ENCODE measurements at places on chromosomes 2 and 18.

- DNase-seq, result no peak
Measured at GRCh38 chr2:163558251-163559021, 177.4 kb downstream of the FIGN start.

DNA sequence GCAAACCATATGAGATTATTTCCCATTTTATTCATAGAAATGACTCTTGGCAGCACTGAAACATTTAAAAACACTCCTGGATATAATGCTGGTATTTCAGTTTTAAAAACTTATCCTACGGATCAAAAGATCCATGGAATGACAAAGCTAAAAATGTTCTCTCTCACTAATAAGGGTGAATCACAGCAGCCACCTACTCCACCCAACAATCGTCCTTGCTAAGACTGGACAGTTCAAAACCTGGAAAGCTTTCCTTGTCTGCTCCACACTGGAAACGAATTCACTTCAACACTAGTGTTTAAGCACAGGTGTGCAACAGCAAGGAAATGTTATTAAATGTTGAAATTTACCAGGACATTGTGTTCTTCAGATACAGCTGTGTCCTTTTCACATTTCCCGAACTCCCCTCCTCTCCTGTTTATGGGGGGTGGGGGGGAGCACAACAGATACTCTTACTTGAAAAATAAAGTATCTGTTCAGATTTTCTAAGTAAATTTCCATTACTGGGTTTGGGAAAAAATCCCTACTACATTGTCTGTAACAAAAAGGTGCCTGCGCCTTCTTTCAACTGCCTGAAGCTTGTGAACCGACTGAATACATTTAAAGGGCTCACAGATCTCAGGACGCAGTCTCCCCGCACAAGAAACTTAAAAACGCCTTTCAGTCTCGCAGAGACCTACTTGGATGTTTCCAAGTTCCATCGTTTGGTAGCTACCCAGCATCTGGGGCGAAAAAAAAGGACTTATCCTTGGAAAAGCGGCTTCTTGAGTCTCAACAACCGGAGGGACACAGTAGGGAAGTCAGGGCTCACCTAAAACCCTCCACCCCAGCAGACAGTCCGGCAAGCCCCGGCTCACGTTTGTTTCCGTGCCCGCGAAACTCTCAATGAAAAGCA is 1.3 kb downstream of the YWHAQ start:
- DNase-seq, result no peak

- DNase-seq, result no peak
Measured at GRCh38 chr18:78860117-78860516, 119.5 kb upstream of the SALL3 start.

- DNase-seq, result no peak
Measured at GRCh38 chr2:231342061-231342711, 53.3 kb upstream of the B3GNT7 start.

DNA sequence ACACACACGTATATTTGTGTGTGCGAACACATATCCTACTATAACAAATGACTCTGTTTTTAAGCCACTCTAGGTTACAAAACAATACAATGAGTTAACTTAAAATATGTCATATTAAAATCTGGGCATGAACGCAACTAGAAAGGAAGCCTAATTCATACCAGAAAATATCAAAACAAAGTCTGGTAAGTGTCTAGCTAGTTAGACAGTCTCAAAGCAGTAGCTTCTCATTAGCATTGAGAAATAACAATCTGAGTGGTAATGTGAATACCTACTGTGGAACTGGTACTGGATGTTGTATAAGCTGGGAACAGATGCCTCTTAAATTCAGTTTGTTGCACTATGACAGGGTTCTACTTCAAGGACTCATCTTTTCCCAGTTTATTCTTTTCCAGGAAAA is 32.5 kb upstream of the WIPF1 start:
- no peak for DNase-seq

DNA sequence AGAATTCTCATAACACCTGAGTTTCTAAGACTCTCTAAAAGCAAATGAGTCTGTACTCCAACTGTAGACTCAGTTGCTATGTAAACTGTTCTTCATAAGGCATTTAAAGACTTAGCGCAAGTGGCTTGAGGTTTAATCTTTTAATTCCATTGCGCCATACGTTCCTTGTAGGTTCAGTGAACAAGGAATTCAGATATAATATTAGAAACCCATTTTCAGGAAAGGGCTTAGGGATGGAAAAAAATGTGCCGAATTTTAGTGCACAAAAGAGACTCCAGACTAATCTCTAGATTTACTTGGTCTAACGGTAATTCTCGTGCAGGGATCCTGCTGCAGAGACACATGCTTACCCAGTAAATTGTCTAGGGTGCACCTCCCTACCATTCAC is 268.9 kb upstream of the TANK start:
- DNase-seq, result no peak

DNA sequence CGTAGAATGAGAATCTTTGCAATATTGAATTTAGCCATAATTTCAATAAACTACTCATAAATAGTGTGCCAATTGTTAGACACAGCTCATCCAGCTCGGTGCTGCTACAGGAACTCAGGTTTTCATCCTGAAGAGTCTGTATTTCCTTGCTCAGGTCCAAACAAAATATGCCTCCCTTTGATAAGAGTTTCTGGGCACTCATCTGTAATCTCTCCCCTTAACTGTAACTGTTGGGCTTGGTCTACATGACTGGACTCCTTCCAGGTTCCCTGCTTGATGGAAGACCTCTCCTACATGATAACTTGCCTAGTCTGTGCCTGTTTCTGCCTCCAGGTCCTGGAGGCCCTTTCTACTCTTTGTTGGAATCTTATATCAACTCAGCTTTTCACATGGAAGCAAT is 57.9 kb downstream of the GCA start:
- no peak for DNase-seq

- no peak for DNase-seq
Measured at GRCh38 chr18:44036501-44036900, 644.2 kb upstream of the SETBP1 start.

- DNase-seq, result no peak
Measured at GRCh38 chr2:230447455-230448451, 31.8 kb downstream of the SP100 start.

GRCh38 chr2:152600697-152601096 is 116.6 kb downstream of the PRPF40A start:
- no peak for DNase-seq

- DNase-seq, result no peak
Measured at GRCh38 chr18:34840256-34840826, 130.2 kb downstream of the DTNA start.

GRCh38 chr2:43130548-43130875 is 95.9 kb downstream of the ZFP36L2 start:
- no peak for DNase-seq

- DNase-seq, result no peak
Measured at GRCh38 chr2:100976645-100977391, 25.3 kb upstream of the RPL31 start.

DNA sequence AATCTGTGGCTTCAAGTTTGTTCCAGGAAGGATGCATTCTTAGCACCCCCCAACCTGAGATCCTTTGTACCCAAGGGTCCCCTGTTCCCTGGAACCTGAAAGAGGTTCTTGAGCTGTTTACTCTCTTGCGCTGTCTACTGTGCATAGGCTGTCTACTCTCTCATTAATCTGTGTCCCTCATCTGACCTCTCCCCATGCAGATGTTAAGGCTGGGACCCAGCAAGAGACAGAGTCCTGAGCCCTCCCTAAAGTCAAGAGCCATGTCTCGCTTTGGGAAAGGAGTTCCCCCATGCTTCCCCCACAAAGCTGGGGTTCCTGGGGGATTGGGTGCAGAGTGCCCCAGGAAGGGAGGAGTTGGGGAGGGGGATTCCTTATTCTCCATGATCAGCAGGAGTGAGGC is 312.9 kb downstream of the CYP26B1 start:
- DNase-seq, result no peak

DNA sequence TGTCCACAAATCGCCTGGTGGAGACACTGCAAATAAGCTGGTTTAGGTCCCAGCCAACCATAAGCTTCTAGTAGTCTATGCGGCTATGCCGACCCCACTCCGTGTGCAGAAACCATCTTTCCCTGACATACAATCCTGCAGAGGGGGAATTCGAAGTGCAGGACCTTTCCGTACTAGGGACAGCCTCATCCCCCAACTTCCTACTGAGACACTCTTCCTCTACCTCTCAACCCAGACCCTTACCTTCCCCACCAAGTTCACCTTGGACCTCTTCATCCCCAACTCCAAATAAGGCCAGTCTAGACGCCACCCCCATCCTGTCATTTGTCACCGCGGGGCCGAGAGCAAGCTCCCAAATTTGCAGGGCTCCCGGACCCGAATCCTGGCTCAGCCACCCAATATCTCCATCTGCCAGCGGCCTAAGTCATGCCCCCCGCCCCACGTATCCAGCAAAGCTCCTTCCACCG is 496 bp downstream of the SUCLG1 start:
- peak; percentile 24 for DNase-seq

DNA sequence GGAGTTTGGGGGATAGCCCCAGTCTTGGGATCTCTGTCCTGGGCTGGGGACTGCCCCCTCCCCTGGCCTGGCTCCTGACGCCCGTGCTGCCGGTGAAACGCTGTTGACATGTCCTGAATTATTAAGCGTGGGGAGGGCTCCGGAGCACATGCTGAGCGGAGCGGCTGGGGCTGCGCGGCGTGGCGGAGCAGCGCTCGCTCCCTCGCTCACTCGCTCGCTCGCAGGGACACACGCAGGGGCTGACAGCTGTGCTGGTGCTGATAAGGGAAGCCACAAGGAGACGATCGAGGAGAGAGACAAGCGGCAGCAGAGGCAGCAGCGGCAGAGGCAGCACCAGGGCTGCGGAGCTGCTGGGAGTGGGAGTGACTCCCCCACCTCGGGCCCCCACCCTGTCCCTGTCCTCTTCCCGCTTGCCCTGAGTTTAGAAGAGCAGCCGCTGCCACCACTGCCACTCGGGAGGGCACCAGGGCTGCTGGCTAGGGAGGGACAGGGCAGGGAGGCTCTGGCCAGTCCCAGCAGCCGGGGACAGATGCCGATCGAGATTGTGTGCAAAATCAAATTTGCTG is at the start of gene ASIC4:
Gene ASIC4, plus strand, starts transcription at position 287 of the 566 bp plus-strand sequence. Its CDS starts 243 bp downstream, at position 530.
- DNase-seq, result no peak

- no peak for DNase-seq
Measured at GRCh38 chr18:24015639-24016631, 1.4 kb downstream of the TTC39C start.

- DNase-seq, result no peak
Measured at GRCh38 chr18:77983270-77983669, 733.6 kb downstream of the GALR1 start.

GRCh38 chr2:186575302-186575701 is 14.6 kb upstream of the ITGAV start:
- peak; percentile 65 for DNase-seq

- peak; percentile 31 for DNase-seq
Measured at GRCh38 chr18:54222922-54223567, 1.4 kb downstream of the MBD2 start.

DNA sequence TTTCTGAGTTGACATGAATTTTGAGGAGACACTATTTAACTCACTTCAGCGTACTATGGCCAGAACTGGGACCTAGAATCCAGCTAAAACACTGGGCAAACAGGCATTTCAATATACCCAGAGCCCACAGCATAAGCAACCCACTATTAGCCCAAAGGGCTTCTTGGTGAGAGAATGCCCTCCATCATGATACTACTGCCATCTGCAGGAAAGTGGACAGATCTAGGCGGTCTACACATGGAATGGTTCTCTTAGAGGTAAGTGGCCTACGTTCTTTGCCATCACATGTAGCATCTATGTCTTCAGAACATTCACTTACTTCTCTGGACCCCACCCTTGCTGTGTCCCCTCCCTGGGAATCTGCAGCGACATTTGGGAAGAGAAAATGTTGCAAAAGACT is 181.3 kb upstream of the LINC00305 start:
- no peak for DNase-seq

- DNase-seq, result no peak
Measured at GRCh38 chr2:158153270-158154015, 51.8 kb downstream of the UPP2 start.

GRCh38 chr2:26970928-26971627 is 641 bp downstream of the MAPRE3 start:
- peak; percentile 56 for DNase-seq

GRCh38 chr2:44186810-44187209 is 18.1 kb downstream of the PPM1B start:
- no peak for DNase-seq

- no peak for DNase-seq
Measured at GRCh38 chr18:68186039-68186438, 528.9 kb downstream of the TMX3 start.

GRCh38 chr2:96870626-96871255 is 861 bp upstream of the SEMA4C start:
- DNase-seq, result peak; percentile 58

GRCh38 chr2:226354434-226354833 is 445.2 kb downstream of the IRS1 start:
- DNase-seq, result no peak

DNA sequence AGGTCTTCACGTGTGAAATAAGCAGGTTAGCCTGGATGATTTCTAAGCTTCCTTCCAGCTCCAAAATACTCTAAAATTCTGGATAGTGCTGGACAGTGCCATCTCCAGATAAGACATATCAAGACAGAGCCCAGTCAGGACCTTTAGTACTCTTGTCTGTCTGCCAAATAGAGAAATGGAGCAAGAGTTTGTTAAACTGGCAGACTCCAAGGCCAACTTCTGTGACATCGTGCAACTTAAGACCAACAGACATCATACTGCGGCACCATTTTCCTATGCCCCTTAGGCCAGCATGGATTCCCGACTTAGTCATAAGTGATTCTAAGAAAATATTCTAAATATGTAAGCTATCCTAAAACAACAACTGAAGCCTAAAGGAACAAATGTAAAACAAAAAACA is 118.6 kb downstream of the RBMS1 start:
- no peak for DNase-seq

DNA sequence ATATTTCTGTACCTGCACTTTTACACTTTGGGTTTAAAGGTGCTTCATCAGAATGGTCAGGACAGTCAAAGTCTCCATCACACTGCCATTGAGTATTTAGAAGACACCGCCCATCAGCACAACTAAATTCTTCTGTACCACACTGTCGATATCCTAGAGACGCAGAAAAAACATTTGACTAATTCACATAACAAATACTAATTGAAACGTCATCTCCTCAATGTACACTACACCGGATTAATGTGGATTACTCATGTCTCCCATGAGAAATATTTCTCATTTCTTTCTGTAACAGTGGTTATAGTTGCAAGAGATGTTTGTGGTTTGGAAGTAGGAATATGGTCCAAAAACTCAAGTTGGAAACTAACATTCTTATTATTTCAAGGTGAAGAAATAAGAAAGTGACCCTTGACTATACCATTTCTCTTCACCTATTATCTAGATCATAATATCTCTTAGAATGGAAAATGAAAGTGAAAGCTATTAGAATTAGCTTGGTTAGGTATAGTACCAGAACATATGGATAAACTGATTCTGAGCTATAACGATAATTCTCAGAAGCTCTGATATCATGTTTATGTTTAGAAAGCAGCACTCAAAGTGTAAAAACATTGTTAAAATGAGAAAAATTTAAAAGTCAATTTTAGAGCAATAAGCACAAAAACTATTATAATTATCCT is 1627.7 kb downstream of the LRP1B start:
- no peak for DNase-seq

DNA sequence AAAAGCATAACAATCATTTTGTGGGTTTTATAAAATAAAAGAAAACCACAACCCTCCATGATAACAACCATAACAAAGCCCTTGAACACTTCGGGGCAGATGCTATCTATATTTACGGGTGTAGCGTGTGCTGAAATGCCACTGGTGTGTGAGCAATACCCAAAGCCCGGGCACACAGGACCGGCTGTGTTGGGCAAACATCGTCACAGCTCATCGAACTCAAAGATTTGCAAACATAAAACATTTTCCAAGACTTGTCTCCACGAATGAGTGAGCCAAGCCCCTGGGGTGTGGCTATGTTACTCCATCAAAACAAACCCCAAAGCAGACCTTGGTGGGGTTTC is 290.2 kb downstream of the LPIN1 start:
- DNase-seq, result no peak

- no peak for DNase-seq
Measured at GRCh38 chr2:152176113-152176714, 651 bp upstream of the STAM2 start.
